ENCODE measurements at places on chromosomes 11 and 22.

DNA sequence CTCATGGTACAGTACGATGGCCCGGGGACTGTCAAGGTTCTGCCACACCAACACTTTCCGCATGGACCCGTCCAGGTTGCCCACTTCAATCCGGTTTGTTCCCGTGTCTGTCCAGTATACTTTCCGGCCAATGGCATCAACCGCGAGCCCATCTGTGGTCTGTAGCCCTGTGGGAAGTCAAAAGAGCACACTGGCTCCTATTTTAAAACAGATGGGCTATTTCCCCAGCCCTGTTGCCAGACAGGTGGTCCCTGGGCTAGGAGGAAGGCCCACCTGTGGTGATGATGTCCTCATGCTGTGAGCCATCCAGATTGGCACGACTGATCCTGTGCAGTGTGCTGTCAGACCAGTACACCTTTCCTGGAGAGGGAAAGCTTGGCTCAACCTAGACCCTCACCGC lies 30.4 kb upstream of the CKAP5 start:
- no peak for DNase-seq

DNA sequence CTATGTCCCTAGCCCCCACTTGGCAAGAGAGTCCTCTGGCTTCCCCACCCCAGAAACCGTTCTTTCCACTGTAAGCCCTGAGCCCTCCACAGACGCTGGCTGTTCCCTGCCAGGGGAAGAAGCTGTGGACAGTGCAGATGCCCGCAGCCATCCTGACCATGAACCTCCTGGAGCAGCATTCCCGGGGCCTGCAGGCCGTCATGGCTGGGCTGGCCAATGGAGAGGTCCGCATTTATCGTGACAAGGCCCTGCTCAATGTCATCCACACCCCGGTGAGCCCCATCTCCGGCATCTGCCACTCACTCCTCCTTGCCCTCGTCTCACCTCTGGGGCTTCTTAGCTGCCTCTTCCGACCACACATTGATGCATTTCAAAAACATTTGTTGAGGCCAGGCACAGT lies 13.2 kb downstream of the BBS1 start:
- DNase-seq = no peak

DNA sequence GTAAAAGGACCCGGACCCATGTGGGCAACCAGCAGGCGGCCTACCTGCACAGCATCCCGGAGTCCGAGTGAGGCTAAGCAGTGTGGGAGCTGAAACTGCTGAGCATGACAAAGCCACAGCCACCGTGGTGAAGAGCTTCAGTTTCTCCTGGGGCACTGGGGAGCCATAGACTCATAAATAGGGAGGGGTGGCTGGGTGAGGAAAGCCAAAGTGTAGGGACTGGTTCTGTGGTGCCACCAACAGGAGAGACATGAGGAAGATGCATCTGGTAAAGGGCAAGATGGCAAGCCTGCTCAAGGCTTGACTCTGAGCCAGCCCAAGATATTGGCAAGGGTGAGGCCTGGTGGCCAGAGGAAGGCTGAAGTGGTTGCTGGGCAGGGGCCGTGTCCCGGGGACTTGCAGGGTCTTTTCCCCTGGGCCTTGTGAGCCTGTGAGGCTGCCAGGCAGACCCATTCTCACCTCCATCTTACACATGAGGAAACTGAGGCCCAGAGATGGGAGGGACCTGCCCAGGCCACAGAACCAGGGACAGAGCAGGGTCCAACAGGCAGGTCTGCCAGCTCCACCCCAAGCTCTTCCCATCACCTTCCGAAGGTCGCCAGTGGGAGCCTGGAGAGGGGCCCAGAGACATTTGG lies 30.4 kb downstream of the CYTH4 start:
- DNase-seq = no peak

- DNase-seq = no peak
These were observed 3.0 kb upstream of the SCGB2A1 start for GRCh38 chr11:62205441-62205840.
